ENCODE measurements at places on chromosomes 4 and X. TPM values are rescaled to one million over a fixed set of nuclear protein-coding genes. Genes with fewer than 3 reads are reported as not detected.

Gene DOK7
- not detected for total RNA-seq

Gene PLXNB3
- total RNA-seq, result 0.69 TPM

Gene ZDHHC15
- total RNA-seq, result 0.22 TPM

Gene ASB12
- not detected for total RNA-seq

Gene NKRF
- 20.2 TPM for total RNA-seq

Gene REELD1
- not detected for total RNA-seq

Gene PHEX
- 2.1 TPM for total RNA-seq

Gene SRPX
- 0.24 TPM for total RNA-seq

Gene ARHGEF38
- not detected for total RNA-seq
